ENCODE measurements at places on chromosomes 3 and 15.

DNA sequence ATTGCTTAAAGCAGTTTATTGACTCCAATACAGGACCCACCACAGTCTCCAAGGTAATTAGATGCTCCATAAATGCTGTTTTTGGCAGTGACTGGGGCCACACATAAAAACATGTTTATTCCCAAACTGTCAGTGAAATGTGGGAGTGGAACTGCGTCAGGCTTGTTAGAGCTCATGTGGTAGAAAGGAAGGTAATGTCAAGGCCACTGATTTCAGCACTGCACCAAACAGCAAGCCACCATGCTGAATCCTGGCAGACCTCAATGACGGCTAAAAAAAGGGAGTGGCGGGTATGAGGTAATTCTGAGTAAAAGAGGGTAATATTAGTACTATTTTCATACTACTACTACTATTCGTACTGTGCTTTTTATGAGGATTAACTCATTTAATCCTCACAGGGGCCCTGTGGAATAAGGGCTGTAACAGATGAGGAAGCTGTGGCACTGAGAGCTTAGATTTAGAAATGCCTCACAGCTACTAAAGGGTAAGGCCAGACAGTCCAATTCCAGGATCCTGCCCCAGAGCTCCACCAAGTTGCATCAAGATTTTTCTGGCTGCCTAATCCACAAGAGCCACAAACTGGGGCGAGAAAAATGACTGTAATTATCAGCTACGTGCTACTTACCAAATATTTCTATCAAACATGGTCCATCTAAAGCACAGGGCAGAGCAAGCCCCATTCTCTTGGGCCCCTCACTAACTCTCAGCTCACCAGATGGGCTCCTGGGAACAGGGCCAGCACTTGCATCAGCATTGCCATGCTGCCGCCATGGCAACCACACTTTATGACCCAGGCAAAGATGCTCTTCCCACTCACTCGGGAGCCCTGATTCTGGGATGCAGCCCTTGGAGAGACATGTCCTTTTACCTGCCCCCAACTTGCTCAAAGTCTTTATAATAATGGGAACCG is 83.6 kb upstream of the SPATA12 start:
- DNase-seq, result no peak

DNA sequence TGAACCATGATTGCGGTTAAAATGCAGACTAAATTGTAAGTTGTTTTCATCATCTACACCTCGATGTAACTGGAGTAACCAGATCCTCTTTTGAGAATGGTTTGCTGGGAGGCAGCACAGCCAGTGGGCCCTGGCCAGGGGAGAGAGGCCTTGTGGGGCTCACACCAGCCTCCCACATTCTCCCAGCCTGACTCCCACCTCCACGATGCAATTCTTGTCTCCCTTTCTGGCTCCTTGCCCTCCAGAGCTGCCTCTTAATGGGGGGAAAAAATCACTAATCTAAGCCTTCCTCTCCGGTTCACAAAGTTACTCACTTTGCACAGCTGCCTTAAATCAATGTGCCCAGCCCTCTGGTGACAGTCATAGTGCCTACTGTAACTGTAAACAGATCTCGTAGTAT is 17.9 kb upstream of the PAQR5 start:
- DNase-seq, result no peak

DNA sequence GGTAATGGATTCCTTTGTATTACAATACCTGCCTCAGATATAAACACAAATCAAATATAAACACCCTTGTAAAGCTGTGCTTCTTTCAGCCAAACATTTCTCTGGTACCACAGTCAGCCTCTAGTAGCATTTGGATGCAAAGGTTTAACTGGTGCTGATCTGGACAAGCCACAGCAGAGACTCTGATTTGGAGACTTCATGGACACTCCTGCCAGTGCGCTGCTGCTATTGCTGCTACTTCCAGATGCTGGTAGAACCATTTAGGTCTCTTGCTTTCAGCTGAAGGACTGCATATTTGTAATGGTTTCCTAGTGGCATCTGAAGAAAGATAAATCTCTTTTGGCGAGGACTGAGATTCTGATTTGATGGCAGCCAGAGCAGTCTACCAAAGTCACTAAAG is 36.9 kb downstream of the NCK1 start:
- no peak for DNase-seq

DNA sequence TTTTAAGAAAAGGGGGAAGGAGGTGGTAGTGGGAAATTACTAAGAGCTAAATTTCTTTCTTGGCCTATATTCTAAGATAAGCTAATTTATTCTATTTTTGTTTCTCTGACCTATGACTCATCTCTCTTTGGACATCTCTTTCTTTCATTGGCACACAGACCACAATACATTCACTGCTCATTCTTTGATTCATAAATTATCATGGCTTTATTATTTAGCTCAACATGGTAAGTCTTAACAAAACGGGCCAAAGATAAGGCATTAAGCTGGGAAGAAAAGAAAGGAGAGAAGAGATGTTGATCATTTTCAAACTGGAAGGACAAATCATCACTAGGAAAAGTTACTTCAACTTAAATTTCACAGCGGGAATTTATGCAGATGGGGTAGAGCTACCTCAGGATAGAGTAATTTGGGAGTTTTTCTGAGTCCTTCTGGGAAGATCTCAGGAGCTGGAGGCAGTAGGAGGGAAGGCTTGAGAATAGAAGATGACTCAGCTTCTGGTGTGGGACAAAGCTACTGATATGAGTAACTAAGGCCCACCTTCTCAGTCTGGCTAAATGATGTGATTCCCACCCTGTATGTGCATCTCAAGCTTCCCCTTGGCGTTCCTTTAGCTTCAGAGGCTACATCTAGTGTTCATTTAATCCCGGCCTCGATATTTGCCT is 7.5 kb upstream of the ALCAM start:
- no peak for DNase-seq

GRCh38 chr3:13338231-13338630 is 81.9 kb downstream of the NUP210 start:
- no peak for DNase-seq

DNA sequence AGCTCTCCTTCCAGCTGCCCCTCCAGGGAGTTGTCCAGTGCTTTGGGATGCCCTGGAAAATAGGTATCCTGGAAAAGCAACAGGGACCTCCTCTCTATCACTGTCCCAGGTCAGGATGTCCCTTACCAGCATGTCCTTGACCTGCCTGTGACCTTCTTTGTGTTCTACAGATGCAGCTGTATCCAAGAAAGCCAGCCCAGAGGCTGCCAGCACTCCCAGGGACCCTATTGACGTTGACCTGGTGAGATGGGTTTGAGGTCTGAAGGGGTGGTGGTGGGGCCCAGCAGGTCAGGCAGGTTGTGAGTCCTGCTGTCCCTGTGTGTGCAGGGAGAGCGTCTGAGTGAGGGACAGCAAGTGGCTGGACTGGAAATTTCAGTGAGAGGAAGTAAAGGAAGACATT is 30.2 kb downstream of the PML start:
- no peak for DNase-seq

GRCh38 chr3:27544372-27544865 is 60.2 kb upstream of the SLC4A7 start:
- no peak for DNase-seq

- no peak for DNase-seq
These were observed 2.3 kb upstream of the CFAP92 start for GRCh38 chr3:128996200-128996599.

- DNase-seq, result no peak
These were observed 37.0 kb upstream of the TRIM71 start for GRCh38 chr3:32780735-32781210.

DNA sequence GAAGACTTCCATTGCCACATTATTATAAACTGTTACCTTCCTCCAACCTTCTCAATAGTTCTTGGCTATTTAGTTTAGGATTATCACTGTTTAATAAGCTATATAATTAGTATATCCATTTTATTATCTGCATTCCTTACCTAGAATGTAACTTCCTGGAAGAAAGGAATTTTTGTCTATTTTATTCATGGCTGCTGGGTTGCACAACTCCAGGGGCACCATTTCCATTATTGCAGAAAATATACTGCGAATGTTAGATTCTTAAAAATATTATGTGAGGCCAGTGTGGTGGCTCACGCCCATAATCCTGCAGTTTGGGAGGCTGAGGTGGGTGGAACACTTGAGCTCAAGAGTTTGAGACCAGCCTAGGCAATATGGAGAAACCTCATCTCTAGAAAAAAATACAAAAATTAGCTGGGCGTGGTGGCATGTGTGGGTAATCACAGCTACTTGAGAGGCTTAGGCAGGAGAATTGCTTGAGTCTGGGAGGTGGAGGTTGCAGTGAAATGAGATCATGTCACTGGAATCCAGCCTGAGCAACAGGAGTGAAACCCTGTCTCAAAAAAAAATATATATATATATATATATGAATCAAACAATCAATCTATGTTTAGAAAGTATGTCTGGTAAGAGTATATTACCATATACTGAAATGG is 19.9 kb downstream of the CLDN1 start:
- no peak for DNase-seq

DNA sequence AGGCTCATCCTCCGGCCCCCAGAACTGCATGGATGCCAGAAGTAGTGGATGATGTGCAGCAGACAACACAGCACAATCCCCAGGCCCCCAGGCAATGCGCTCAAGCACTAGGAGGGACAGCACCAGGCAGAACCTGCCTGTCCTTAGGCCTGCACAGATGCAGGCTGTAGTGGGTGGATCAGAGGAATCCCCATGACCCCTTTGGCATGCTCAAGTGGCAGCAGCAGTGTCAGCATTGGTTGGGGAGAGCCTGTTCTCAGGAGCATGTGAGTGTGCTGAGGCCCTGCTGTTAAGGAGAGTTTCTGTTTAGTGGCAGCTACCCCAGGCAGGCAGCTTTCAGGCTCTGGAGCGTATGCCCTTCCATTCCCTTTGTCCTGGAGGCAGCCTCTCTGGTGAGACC is 25.1 kb upstream of the CD200R1L start:
- no peak for DNase-seq

DNA sequence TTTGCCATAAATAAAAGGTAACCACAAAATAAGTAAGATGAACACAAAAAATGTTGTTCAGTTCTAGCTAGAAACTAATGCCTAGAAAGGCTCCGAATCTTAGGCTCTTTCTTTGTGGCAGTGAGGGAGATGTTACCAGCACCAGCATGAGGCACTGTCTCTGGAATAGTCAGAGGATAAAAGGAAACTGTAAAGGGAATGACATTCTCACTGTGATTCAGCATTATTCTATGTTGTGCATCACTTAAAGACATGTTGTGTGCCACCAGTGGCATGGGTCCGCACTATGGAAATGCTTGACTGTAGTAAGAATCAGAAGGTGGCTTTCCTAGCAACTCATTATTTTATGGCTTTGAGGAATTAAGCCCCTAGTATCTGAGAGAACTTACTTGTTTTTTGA is 70.8 kb downstream of the SEC22A start:
- DNase-seq, result no peak

DNA sequence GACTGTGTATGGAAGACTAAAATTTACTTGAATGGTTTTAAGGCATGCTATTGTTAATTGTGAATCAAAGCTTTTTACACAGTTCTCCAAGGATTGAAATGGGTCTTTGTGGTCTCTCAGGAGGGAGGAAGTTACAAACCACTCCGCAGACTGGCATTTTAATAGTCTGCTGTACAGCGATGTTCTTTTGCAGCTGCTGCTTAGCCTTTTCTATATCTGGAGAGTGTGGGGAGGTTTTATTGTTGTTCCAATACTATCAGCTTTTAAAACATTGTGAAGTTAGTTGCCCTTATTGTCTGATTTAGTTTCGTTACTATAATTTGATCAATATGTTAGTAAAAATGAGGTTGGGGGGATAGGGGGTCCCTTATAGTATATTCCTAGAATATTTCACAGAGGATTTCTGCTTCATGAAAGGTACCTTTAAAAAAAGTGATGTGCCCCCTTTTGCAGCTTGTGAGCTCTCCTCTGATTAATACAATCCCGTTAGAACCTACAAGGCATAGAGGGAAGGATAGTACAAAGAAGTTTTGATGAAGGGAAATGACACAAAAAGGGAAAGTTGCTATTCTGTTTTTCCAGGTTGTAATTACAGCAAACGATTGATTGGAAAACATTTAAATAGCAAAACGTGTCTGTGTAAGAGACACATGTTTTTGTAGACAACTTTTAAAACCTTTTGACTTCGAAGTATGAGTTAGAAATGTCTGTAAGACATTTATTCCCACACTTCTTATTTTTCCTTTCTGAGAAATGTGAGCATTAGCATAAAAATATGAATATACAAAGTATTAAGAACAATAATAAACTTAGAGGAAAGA is 158.3 kb upstream of the CGNL1 start:
- no peak for DNase-seq

GRCh38 chr3:164779816-164780215 is 298.5 kb downstream of the SI start:
- DNase-seq, result no peak

- no peak for DNase-seq
These were observed 68.2 kb downstream of the AAGAB start for GRCh38 chr15:67186226-67186649.

GRCh38 chr3:156682501-156682900 is 8.1 kb downstream of the TIPARP start:
- no peak for DNase-seq

- DNase-seq, result peak; percentile 12
These were observed 74.5 kb downstream of the TLE3 start for GRCh38 chr15:70023064-70023768.

DNA sequence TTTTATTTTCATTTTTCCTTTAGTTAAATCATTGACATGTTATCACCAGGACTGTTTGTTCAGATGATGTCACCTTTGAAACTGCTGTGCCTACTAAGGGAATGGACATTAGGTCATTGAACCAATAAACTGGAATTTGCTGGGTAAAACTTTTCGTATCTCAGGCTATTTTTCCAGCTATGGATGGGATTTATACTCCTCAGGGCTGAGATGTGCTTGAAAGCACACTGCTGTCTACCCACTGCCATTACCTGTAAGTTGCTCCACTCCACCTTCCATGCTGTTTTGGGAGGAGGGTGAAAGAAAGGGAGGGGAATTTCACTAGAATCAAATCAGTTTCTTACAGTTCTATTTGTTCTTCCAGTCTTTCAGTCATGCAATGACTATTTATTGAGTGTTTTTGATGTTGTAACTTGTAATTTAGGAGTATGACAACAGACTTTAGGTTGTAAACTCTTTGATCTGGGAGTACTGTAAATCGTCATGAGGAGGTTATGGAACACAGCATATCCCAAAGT is 11.3 kb downstream of the EHD4 start:
- DNase-seq, result no peak

DNA sequence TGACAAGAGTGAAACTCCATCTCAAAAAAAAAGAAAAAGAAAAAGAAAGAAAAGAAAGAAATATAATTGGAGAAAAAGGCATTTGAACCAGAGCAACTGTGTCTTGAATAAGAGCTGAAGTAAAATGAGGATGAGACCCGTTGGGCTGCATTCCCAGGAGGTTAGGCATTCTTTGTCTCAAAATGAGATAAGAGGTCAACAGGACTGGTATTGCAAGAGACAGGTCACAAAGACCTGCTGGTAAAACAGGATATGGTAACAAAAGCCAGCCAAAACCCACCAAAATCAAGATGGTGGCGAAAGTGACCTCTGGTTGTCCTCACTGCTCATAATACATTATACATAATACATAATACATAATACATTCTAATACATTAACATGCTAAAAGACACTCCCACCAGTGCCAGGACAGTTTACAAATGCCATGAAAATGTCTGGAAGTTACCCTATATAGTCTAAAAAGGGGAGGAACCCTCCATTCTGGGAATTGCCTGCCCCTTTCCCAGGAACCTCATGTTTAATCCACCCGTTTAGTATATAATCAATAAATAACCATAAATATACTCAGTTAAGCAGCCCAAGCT is 8.6 kb upstream of the TIPIN start:
- no peak for DNase-seq

Measured in NCI-H2107 (cell line).